Mesothelial cell of epicardium (in vitro differentiated cells): ENCODE measurements at places on chromosomes 12 and 14. TPM values are rescaled to one million over a fixed set of nuclear protein-coding genes. Genes with fewer than 3 reads are reported as not detected.

- no peak for DNase-seq
Observed at GRCh38 chr14:83101846-83102245, 1568.2 kb upstream of the SEL1L start.

- DNase-seq: no peak
Observed at GRCh38 chr14:100989924-100990323, 86.4 kb upstream of the RTL1 start.

GRCh38 chr12:108204117-108204987 lies 75.3 kb downstream of the WSCD2 start:
- no peak for DNase-seq

The AQP6 gene
- 0.11 to 0.16 TPM (median 0.11 TPM) in 3 replicates for total RNA-seq

DNA sequence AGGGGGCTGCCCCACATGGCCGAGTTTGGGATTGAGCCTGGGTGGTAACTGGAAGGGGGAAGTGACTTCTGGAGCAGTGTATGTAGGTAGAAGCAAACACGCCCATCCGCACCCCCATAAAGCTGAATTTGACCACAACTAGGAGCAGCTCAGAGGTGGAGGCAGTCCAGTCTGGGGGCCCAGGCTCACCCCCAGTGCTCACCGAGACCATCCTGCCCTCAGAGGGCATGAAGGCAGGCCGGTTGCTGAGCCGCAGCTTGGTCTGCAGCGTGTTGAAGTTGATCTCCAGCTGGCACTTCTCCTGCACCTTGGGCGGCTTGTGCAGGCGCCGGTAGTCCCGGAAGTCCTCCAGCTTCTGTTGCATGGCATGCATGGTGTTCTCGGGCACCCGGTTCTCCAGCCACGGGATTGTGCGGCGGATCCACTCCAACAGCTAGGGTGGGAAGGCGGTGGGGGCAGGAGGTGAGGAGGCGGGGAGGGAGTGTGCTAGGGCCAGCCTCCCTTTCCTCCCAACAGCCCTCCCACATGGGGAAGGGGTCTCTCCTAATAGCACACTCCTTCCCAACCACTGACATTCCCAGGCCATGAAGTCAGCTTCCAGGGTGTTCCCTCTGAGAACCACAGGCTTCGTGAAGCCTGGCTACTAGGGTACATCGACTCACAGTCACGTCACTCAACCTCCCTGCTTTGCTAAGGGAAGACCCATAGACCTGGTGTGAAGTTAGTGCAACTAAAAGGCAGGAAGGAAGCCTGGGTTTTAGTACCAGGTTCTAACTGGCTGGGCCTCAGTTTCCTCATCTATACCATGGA lies 87.0 kb downstream of the ACTN1 start:
- DNase-seq: no peak

DNA sequence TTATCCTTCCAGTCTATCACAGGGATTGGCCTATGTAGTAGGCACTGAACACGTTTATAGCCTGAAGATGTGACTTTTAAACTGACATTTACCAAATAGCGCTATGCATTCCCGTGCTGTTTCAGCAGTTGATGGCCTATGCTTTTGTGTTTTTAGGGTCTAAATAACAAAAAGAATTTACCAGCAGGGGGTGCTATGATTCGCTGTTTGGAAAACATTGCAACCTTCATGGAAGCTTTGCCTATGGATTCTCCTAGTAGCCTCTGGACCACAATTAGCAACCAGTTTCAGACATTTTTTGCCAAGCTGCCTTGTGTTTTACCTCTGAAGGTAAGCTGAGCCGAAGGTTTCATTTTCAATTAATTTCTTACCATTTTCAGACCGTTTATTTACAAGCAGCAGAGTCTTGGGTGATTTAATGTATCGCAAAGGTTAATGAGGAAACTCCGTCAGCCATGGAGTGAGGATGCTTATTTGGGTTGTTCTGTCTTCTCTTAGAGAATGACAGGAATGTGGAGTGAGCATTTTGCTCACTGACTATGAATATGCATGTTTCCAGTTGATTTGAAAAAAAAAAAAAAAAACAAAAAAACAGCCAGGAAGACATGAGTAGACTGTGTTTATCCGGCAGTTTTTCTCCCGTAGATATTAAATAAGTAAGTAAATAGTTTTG lies 133.1 kb downstream of the PRIMA1 start:
- no peak for DNase-seq

GRCh38 chr12:84954415-84954814 lies 41.8 kb upstream of the SLC6A15 start:
- no peak for DNase-seq

DNA sequence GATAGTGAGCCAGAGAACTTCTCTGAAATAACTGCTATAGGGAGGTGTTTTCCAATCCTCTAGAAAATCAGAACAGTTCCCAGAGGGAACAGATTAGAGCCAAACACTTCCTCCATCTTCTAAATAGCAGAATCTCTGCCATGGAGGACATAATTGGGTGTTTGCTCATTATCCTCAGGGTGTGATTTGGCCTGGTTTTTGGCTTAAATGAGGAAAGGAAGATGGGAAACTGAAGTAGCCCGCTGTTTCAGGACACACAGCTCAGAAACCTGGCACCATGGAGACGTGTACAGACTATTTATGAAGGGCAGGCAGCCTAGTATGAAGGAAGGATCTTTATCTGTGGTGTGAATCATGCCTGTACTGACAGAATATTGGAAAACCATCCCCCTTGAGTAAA lies 231.7 kb upstream of the PRKD1 start:
- no peak for DNase-seq

The MIP gene
- total RNA-seq: not detected in 3 replicates

DNA sequence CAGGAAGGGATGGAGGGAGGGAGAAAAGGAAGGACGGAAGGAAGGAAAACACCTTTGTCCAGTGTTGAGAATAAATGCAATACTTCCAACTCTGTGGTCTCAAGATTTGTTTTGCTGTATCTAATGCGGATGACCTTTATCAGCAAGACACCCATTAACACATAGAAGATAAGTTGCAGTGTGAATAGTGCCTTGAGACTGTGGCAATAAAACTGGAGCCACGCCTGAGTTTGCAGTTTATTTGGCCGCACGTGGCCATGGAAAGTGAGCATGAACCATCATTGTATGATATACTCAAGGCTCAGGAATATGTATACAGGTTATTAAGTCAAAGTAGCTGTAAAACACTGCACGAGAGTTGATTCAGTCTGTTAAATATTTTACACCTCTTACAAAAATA lies 113.6 kb upstream of the EEA1 start:
- no peak for DNase-seq

The CIROP gene
- total RNA-seq: not detected in 3 replicates

DNA sequence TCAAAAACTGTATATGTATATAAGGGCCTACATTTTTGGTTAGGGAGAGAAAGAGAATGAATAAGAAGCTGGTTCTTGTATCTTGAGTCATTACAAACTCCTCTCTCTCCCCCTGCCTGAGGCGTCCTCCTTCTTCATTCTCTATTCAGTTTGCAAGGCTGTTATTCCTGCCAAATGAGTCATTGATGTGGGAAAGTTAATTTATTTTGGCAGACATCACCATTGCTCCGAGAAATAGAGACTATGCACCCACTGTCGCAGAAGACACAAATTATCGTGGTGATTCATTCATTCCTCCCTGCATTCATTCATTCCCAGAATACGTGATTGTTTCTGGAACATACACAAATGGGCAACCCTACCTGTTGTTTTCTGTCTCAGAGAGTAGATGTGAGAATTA lies 112.5 kb upstream of the MED13L start:
- DNase-seq: no peak

DNA sequence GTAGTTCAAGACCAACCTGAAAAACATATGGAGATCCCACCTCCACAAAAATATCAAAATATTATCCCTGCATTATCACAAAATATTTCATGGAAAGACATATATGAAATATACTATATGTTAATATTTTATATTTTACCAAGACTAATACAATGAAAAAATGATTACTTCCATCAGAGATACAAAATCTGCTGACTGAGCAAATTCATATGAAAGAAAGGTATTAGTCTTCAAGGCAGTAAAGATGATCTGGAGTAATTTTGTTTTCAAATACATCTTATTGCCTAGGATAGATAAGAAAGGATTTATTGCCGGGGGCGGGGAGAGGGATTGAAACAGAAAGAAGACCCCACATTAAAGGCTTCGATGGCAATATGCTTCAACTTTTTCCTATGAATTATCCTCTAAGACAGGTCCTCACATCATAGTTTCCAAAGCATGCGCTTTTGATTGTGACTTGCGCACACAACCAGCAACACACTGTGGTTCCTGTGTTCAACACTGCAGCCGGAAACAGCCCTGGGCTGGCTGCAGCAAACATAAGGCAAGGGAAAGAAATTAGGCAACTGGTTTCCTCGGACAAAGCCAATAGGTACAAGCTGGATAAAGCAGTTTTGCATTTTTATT lies 83.2 kb downstream of the SPPL3 start:
- no peak for DNase-seq

- no peak for DNase-seq
Observed at GRCh38 chr12:74644681-74645080, 107.0 kb downstream of the ATXN7L3B start.

The KRT80 gene
- 2.7 to 3.0 TPM (median 3.0 TPM) in 3 replicates for total RNA-seq

DNA sequence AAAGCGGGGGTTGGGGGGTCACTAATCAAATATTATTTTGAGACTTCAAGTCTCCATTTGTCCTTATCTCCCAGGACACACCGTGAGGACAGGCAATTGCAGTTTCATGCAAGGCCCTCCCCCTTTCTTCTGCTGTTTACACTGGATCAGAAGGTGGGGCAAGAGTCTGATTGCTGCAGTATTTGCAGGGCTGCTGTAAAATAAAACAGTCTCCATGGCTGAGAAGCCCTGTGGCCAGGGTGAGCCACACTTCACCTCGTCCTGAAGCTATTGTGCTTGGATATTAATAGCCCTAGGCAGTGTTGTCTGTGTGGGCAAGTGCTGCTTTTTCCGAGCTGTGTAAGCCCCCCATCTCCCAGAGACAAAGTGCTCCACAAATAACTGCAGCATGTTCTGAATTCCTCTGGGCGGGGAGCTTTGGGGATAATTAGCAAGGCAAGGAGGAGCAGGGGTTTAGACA lies 187.4 kb upstream of the NTF3 start:
- no peak for DNase-seq

- DNase-seq: no peak
Observed at GRCh38 chr12:94285943-94286582, 137.7 kb downstream of the PLXNC1 start.

DNA sequence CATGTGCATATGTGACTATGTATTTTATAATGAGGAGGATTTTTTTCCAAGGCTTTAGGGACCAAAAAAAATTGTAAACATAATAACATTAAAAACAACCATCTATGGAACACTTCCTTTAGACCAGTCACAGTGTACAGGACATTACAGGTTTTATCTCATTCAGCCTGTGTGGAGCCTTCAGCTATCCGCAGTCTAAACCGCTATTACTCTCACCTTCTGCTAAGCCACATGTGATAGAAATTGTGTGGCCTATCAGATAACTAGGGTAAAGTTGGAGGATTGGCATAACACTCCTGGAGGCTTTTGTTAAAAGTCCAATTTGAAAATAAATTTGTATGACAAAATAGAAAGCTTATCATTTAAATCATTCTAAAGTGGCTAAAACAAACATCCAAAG lies 281.2 kb upstream of the TMTC1 start:
- no peak for DNase-seq

DNA sequence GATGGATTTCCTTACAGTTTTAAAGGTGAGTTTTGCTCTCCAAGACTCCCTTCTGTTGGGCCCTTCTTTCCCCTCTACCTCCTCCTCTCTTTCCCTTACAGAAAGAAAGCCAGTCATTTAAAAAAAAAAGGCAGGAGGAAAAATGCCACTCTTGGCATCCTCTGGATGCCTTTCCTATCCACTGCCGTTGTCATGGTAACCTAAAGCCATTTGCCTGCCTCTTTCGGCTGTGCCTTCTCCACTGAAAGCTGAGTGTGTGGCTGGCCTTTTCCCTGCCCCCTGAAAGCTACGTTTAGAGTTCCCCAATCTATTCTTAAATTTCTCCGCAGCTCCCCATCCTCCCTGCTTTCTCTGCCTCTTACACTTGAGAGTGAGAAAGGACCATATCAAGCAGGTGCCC lies 67.1 kb downstream of the TUNAR start:
- DNase-seq: no peak

The HAL gene
- 1.6 to 2.0 TPM (median 1.6 TPM) in 3 replicates for total RNA-seq

DNA sequence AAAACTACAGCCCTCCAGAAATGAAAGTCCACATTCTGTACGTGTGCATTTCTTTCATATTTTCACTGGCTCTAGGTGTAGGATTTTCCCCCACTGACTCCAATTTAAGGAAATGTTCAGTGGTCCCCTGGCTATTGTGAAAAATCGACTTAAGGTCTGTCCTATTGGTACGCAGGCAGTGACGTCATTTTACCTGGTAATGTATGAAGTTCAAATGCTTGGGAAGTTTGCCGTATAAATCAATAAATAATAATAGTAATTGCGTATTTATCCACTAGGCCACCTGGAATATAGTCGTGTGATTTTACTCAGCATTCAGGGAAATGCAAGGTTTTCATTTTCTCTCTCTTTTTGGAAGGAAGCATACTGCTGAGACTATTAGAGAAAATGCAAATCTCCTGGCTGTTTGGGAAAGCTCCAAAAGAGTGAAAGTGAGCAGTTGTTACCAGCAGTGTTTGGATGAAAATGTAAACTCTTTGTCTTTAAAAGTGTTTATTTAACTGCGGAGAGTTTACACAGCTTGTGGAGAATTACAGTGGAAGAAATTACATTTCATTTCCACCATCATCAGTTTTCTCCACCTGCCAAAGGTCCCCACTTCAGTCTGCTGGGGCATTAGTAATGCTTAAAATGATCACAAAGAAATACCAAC lies 107.0 kb downstream of the EXOC5 start:
- no peak for DNase-seq
